AG09309 (cell line): ENCODE measurements at places on chromosomes 16 and 17.

DNA sequence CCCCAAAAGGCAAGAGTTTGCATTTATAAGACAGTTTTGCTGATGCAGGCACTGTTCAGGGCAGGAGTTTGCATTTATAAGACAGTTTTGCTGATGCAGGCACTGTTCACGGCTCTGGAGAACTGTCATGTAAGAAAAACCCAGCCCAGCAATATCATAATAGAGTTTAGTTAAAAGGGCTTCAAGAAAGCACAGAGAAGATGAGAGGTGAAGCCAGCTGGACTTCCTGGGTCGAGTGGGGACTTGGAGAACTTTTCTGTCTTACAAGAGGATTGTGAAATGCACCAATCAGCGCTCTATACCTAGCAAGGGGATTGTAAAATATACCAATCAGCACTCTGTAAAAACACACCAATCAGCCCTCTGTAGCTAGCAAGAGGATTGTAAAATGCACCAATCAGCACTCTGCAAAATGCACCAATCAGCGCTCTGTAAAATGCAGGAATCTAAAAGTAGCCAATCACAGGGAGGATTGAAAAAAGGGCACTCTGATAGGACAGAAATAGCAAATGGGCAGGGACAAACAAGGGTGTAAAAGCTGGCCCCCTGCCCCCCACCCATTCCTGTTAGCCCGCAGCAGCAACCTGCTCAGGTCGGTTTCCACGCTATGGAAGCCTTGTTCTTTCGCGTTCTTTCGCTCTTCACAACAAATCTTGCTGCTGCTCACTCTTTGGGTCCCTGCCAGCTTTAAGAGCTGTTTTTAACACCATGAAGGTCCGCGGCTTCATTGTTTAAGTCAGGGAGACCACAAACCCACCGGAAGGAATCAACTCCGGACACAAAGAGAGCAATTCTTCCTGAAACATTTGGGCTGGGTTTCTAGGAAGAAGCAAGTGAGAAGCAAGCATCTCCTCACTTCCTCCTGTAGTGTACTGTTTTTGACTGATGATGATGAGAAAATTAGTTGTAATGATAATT is 1.8 kb upstream of the CBX1 start:
- DNase-seq, result no peak

GRCh38 chr16:591892-592517 is 2.1 kb downstream of the RAB40C start:
- DNase-seq, result no peak

DNA sequence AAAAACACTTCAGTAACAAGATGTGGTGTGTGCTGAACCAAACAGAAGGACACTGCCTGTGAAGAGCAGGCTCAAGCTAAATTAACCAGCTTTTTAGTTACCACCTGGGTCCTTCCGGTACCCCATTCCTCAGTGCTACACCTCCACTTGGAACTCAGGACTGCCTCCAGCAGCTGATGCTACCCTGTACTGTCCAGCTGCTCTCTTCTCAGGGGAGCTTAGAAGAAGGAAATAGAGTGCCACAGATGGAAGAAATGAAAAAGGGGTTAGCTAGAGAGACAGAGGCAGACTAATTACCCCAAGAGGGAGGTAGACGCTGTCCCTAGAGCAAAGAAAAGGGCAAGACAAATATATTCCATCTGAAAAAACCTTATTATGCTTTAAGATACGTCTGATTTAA is 5.7 kb downstream of the MED13 start:
- no peak for DNase-seq

DNA sequence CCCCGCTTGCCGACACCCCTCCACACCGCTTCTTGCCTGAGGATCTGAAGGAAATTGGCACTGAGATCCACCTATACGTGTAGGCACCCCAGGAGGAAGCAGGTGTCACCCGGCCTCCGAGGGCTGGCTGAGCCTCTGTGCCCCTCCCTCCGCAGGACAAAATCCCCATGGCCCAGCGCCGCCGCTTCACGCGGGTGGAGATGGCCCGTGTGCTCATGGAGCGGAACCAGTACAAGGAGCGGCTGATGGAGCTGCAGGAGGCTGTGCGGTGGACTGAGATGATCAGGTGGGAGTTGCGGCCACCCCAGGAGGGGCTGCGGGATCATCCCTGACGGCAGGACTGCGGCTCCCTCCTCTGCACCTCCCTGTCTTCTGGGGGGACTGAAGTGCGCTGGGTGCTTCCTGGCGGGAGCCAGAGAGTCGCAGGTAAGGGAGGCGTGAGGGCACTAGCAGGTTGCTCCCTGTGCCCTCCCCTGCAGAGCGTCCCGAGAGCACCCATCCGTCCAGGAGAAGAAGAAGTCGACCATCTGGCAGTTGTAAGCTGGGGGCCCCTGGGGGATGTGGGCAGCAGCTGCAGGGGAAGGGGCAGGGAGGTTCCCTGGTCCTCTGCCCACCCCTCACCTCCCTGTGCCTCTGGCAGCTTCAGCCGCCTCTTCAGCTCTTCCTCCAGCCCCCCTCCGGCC is 9.0 kb downstream of the NME3 start:
- no peak for DNase-seq

DNA sequence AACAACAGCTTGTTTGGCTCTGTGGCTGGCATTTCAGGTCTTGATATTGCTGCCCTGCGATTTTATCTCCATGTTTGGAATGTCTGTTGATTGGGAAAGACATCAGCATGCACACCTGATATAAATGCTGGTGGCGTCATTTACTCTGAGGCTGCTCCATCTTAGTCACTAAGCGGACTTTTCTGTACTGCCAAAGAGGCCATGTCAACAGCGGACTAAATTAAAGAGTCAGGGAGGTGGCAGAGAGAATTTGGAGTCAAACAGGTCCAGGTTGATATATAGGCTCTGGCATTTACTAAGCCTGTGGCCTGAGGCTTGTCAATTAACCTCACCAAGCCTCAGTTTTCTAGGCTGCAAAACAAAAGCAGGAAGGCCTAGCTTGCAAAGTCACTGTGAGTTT is 6.2 kb downstream of the RBFOX1 start:
- no peak for DNase-seq
